ENCODE measurements at places on chromosomes 7 and 10.

GRCh38 chr7:95169678-95170077 lies 154.7 kb downstream of the PON1 start:
- no peak for DNase-seq

GRCh38 chr7:139853506-139854123 lies 24.6 kb downstream of the TBXAS1 start:
- DNase-seq = no peak

- DNase-seq = no peak
These were observed 121.1 kb upstream of the PDE1C start for GRCh38 chr7:32191305-32191704.

- DNase-seq = no peak
These were observed 3.8 kb upstream of the DMTF1 start for GRCh38 chr7:87148332-87148955.

GRCh38 chr10:101950213-101950612 lies 105.8 kb downstream of the ARMH3 start:
- no peak for DNase-seq
